ENCODE measurements at places on chromosomes 3 and 15. TPM values are rescaled to one million over a fixed set of nuclear protein-coding genes. Genes with fewer than 3 reads are reported as not detected.

The RGMA gene
- not detected for total RNA-seq

DNA sequence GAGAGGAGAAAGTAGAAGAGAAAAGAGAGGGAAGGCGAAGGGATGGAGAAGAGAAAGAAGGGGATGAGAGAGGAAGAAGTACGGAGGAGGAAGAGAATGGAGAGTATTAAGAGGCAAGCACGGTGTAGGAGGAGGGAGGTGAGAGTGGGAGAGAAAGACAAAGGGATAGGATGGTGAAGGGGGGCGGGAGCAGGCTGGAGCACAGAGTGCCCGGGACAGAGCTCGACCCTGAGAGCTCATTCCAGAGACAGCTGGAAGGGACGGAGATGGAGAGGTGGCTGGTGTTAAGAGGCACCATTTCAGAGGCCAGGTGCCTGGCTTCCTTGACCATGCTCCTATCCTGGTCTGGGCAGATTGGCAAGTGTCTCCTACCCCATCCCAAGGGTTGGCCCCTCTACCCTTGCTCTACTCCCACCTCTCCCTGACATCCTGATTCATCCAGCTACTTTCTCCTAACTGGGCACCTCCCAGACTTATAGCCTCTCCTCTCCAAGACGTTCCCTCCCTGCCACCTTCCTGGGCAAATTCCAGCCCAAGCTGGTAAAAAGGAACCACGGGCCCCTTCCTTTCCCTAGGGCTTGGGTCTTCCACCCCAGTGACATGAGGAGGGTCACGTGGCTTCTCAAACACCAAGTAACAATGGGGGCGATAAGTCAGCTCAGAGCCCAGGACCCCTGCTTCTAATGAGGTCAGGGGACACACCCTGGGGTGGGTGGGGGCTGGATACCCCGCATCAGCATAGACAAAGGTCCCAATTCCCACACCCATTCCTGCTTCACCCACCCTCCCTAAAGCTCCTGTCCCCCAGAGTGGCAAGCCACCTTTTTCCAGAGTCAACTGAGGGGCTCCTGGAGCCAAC lies 1.1 kb downstream of the CLCN2 start:
- DNase-seq: no peak
- no peaks in the 10 kb centered on the region for H3K27me3 ChIP-seq
- H3K4me1 ChIP-seq: peaks cover 25% of the 10 kb centered on the region
- peak overlapping the region; percentile 72 for H3K4me3 ChIP-seq
- no peak overlapping the region for H3K27ac ChIP-seq
- H3K36me3 ChIP-seq: peaks cover 14% of the 10 kb centered on the region

- no peaks in the 10 kb centered on the region for H3K27me3 ChIP-seq
- no peak overlapping the region for H3K4me3 ChIP-seq
- no peaks in the 10 kb centered on the region for H3K4me1 ChIP-seq
- DNase-seq: no peak
- H3K36me3 ChIP-seq: no peaks in the 10 kb centered on the region
- H3K27ac ChIP-seq: no peak overlapping the region
These were observed 130.1 kb upstream of the GOLGA6L6 start for GRCh38 chr15:20671675-20672074.

DNA sequence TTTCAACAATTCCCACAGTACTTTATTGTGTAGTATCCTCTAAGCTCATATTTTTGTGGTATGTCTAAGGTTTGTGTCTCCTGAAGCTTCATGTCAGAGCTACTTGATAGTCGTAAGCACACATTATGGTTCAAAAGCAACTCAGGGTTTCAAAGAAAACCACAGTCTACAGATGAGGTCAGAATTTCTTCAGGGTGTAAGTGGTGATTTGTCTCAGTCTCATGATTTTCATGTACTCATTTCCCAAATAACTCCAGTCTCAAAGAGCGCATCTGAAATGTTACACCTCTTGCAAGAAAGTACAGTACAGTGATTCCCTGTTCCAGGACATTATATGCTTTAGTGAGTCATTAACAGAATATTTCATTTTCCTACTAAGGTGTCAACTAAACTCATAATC lies 47.5 kb upstream of the SSR3 start:
- H3K36me3 ChIP-seq: no peaks in the 10 kb centered on the region
- no peak overlapping the region for H3K4me3 ChIP-seq
- peaks cover 8% of the 10 kb centered on the region for H3K27me3 ChIP-seq
- DNase-seq: no peak
- no peak overlapping the region for H3K27ac ChIP-seq

- H3K4me3 ChIP-seq: no peak overlapping the region
- DNase-seq: no peak
These were observed 91.5 kb downstream of the CSNK1G1 start for GRCh38 chr15:64264502-64264901.

Measured in activated B cell treated with CpG ODN at 0.5 μM for 24 hours (primary cell).